ENCODE measurements at places on chromosomes 11 and 22.

- no peak for DNase-seq
Measured at GRCh38 chr11:63610604-63611394, 3.4 kb downstream of the PLAAT3 start.

DNA sequence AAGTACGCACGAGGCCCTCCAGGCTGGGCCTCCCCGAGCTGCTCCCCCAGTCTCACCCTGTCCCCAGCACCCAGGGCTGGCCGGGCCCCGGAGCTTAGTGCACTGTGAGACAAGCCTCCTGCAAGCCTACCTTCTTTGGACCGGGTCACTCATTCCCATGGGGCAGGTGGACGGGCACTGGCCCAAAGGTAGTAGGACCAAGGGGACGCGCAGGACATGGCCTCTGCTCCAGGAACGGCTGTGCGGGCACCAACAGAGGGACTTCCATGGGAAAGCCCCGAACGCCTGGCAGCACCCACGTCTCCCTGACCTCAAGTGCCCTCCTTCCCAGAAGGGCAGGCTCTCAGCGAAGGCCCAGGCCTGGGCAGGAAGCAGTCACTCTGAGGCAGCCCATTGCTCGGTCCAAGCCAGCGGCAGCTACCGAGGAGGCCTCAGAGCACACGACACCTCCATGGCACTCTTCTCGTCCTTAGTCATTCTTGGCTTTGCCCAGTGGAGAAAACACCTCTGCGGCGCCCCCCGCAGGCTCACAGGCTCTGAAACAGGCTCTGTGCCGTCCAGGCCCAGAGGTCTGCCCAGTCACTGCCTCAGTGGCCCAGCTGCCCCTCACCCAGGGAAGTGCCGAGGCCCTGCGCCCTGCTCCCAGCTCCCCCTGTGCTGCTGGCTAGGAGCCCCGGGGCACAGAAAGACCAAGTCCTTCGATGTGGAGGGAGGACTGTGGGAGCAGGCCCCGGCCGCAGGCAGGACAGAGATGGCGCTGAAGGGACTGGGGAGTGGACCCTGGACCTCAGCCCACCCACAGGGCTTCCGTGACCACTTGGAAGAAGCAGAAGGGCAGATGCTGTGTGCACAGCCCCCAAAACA lies 3.8 kb downstream of the MOB2 start:
- no peak for DNase-seq

DNA sequence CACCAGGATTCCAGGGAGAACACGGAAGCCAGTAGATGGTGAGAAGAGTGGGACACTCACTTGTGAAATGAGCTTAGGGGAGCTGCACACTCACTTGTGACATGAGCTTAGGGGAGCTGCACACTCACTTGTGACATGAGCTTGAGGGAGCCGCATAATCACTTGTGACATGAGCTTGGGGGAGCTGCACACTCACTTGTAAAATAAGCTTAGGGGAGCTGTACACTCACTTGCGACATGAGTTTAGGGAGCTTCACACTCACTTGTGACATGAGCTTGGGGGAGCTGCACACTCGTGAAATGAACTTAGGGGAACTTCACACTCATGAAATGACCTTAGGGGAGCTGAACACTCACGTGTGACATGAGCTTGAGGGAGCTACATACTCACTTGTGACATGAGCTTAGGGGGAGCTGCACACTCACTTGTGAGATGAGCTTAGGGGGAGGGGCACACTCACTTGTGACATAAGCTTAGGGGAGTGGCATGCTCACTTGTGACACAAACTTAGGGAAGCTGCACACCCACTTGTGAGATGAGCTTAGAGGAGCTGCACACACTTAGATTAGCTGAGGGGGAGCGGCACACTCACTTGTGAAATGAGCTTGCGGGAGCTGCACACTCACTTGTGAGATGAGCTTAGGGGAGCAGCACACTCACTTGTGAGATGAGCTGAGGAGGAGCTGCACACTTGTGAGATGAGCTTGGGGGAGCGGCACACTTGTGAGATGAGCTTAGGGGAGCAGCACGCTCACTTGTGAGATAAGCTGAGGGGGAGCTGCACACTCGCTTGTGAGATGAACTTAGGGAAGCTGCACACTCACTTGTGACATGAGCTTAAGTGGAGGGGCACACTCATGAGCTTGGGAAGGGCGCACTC lies 59.0 kb downstream of the NCAPD3 start:
- DNase-seq: no peak

GRCh38 chr11:44620328-44620725 lies 54.9 kb downstream of the CD82 start:
- peak; percentile 35 for DNase-seq

GRCh38 chr11:27699242-27699925 lies 871 bp downstream of the BDNF start:
- no peak for DNase-seq

Measured in CD8-positive, alpha-beta T cell (primary cell).